ENCODE measurements at places on chromosomes 1 and 21.

- no peak for DNase-seq
These were observed 38.3 kb downstream of the IRF2BP2 start for GRCh38 chr1:234571702-234572101.

- DNase-seq, result no peak
These were observed 3.8 kb downstream of the NMNAT2 start for GRCh38 chr1:183414365-183414764.

- DNase-seq, result no peak
These were observed 25.9 kb downstream of the PCNX2 start for GRCh38 chr1:233269656-233270055.

- DNase-seq, result no peak
These were observed 19.5 kb upstream of the WARS2 start for GRCh38 chr1:119159966-119160365.

DNA sequence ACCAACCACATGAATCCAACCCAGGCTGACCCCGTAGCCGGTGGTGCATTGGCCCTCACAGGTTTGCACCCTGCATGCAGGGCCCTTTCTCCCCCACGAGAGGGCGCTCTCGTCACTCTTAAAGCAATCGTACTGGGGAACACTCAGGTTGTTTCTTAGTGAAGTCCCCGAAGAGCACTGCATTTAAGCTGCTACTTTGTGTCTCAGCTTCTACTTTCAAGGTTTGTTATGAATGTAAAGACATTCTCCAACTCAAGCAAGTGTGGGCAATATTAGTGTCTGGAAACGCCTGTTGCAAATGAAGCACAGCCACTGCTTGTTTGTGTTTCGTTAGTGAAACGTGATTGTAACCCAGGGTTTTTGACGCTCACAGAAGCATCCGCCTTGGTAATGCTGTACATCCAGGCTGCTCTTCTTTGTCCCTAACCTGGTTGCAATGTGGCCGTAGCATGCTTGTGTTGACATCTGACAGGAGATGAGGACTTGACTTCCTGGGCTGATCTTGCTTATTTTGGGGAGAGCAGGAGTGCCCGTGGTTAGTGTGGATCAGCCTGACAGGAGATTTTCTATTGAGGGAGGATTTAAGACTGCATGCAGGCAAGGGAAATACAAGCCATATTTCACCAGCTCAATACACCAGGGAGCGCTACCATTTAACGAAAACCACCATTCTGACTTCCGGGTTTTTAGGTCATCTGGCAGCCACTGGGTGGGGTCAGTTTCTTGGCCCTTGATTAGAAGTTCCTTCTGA, 79.8 kb downstream of the ST6GALNAC3 start:
- no peak for DNase-seq

GRCh38 chr1:228044961-228045360, 37.5 kb upstream of the ARF1 start:
- DNase-seq, result no peak

DNA sequence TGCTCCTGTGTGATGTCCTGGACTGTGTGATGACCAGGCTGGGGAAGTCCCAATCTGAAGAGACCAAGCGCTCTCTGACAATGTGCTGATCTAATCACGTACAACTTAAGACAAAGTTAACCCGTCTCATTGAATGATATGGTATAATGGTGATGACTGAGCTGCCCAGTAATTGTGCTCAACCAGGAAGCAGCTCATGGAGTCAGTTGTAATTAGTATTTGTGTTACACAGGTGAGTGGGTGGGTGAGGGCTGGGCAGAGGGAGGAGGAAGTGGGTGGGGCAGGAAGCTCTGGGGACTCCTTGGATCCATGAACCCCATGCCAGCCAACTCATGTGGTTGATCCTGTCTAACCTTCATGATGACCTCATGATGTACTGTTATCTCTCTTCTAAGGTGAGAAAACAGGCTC, 8.7 kb upstream of the ECE1 start:
- DNase-seq, result no peak

DNA sequence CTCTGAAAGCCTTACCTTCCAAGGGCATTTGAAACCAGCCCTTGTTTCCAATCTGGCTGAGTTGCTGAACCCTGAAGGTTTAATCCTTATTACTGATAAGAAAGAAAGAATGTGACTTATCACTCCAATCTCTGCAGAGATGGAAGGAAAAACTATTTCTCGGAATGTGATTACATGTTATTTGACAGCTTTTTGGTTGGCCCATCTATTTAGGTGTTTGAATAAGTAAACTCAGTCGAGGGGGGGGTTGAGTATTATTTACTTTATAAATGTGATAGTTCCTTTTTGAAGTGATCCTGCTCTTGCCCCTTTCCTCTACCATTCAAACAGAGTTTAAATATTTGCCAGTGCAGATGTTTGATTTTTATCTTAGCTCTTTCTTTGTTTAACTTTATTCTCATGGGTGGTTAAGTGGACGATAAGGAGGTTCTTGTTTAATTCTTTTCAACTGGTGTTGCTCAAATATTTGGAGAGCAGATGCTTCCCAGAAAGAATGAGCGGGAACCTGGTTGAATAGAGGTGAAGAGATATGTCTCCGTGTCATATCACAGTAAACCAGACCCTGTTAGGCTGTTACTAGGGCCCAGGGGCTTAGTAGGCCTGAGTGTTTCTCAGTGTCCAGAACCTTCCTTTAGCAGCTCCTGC, 126.1 kb downstream of the CACHD1 start:
- DNase-seq, result no peak

- DNase-seq, result no peak
These were observed 148.2 kb upstream of the WNT4 start for GRCh38 chr1:22291057-22291456.

DNA sequence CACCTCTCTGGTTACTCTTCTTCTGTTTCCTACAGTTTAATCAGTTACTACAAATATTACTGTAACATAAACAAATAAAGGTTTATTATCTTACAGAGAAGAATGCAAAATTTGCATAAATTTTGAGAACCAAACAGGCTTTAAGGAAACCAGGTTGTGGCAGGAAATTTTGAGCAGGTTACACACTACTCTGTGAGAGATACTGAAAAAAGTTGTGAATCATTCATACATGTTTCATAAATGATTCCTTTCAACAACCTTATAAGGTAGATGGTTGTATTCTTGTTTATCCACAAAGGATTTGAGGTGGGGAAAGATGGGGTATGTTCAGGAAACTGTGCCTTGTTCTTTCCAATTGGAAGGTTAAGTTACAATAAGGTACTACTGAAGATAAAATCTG, 58.6 kb downstream of the MAST2 start:
- DNase-seq, result no peak

GRCh38 chr1:223328566-223328965, 35.4 kb downstream of the SUSD4 start:
- no peak for DNase-seq

- no peak for DNase-seq
These were observed 131.6 kb downstream of the BEND5 start for GRCh38 chr1:48644905-48645605.

DNA sequence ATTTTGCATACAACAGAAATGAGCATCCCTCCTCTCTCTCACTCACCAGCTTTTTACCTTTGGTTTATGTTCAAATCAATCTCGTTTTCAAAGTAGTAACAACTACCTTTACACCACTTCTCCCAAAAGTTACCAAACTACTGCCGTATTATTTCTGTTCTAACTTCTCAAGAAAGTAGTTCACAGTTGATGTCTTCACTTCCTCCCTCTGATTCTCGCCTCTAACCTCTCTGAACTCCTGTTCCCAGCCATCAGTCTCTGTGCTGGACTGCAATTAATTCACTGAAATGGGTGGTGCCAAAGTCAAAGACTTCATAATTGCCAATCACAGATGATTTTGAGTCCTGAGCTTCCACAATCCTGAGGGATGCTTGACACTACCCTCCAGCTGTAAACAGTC, 54.0 kb downstream of the ZNF281 start:
- no peak for DNase-seq

- DNase-seq, result no peak
These were observed 45.9 kb downstream of the LUZP1 start for GRCh38 chr1:23122796-23123195.

GRCh38 chr1:234089396-234089795, 184.9 kb downstream of the SLC35F3 start:
- DNase-seq, result no peak

GRCh38 chr1:31663622-31664452, 19.2 kb upstream of the PEF1 start:
- no peak for DNase-seq

GRCh38 chr1:53348486-53349368, 20.9 kb upstream of the LRP8 start:
- DNase-seq, result no peak

DNA sequence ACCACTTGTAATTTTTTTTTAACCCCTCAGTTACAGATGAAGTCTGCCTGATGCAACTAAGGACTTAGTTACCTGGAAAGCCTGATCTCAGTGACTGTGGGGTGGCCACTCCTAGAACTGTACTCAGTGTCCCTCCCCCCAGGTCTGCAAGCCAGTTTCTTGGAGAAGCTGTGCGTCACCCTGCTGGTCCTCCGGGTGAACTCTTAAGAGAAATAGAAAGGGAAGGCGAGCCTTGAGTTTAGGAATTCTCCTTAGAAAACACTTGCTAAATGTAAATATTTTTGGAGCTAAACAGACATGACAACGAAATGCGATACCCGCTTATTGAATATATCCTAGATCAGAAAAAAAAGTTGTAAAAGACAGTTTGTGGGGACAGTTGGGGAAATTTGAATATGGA, 730 bp downstream of the SLC16A4 start:
- DNase-seq, result no peak
